ENCODE measurements at places on chromosomes 3 and 15.

- DNase-seq, result no peak
These were observed 170.5 kb downstream of the GREM1 start for GRCh38 chr15:32888221-32888761.

- DNase-seq, result no peak
These were observed 96.5 kb downstream of the FSIP1 start for GRCh38 chr15:39685999-39686613.

- DNase-seq, result no peak
These were observed 19.0 kb downstream of the GADL1 start for GRCh38 chr3:30875505-30875904.

- no peak for DNase-seq
These were observed 173.2 kb downstream of the TCF12 start for GRCh38 chr15:57091636-57092035.

DNA sequence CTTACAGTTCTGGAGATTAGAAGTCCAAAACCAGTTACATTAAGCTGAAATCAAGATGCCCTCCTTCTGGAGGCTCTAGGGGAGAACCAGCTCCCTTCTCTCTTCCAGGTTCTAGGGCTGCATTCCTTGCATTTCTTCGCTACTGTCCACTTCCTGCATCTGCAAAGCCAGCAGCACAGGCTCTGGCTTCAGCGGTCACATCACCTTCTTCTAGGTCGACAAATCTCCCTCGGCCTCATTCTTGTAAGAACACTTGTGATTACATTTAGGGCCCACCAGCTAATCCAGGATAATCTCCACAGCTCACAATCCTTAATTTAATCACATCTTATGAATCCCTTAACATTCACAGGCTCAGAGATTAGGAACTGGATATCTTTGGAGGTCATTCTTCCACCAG lies 73.8 kb downstream of the MINAR1 start:
- DNase-seq, result no peak

- no peak for DNase-seq
These were observed 3.2 kb upstream of the SLC7A14 start for GRCh38 chr3:170589113-170589512.

GRCh38 chr15:33027306-33028035 lies 167.0 kb downstream of the FMN1 start:
- DNase-seq, result no peak

- no peak for DNase-seq
These were observed 36.1 kb downstream of the ST6GAL1 start for GRCh38 chr3:186966406-186966805.

DNA sequence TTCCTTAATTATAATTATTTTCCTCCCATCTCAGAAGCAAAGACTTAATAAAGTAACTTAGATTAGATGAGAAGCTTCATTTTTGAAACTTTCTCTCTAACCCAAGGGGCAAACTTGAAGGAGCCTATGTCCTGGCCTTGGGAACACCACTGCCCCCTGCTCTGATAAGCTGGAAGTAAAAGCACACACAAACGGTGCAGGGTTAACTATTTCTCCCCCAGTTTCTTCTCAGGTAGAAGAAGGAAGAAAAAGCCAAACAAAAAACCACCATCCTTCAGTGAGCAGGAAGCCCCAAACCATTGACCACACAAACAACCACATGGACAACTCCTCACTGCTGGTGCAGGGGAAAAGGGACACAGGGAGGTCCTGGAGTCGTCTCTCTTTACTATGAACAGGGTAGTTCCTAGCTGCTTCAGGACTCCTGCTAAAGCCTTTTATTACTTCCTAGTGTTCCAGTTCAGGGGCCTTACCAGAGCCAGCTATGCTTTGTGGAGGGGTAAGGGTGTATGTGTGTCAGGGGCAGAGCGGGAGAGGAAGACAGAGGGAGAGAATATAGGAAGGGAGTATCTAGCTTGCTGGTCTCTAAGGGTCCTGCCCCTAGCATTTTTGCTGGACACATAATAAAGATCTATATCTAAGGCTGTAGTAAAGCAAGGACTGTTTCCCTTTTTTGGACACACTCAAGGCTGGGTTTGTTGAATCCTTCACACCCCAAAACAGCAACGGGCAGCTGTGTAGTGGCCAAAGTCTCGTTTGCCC lies 94.0 kb upstream of the UMPS start:
- no peak for DNase-seq

GRCh38 chr3:127751163-127751621 lies 71.1 kb downstream of the MGLL start:
- no peak for DNase-seq

GRCh38 chr3:87006844-87007439 lies 16.0 kb upstream of the VGLL3 start:
- DNase-seq, result no peak

GRCh38 chr3:57743496-57743895 lies 12.6 kb upstream of the SLMAP start:
- DNase-seq, result no peak

DNA sequence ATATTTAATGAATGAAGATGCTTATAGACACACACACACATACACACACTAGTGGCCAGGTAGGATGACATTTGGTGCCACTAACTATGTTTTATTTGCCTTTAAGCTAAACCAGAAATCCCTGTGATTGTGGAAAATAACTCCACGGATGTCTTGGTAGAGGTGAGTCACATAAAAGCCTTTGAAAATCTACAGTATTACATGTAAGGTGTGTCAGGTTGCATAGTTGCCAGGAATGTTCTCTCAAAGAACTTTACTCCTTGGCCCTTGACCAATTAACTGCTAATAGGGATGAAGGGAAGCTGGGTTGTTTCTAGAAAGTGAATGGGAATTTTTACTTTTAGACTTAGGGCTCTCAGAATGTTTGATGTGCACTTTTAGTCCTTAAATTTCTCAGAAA lies 9.9 kb downstream of the ZBED2 start:
- no peak for DNase-seq

DNA sequence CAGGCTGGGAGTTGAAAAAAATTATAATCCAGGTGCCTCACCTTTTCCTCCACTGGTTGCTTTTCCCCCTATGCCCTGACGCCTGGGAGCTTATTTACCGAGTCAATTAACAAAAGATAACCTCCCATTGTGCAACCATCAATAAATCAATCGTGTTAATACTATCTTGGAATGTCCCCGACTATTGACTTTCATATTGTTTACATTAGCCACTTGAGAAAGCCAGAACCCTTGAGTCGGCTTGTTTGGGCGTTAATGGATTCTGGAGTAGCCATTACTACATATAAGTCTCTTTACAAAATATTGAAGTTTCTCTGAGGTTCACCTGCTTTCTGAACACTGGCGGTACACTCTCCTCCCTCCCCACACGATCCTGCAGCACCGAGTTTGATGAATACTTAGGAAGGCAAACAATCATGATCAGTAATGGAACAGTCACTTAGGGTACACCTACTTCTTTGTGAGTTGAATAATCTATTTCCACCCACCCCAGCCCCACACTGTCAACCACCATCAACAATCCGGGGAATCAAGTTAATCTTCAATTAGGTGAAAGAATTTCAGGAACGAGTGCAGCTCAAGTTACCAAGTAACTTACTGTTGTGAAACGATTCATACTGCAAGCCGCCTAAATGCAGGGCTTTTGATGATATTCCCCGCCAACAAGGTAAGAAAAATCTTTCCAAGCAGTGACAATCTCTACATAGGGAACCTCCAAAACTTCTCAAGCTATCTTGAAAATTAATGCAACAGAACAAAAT lies 159.3 kb upstream of the NR2F2 start:
- DNase-seq, result no peak

GRCh38 chr3:17882981-17883380 lies 140.6 kb upstream of the TBC1D5 start:
- no peak for DNase-seq

DNA sequence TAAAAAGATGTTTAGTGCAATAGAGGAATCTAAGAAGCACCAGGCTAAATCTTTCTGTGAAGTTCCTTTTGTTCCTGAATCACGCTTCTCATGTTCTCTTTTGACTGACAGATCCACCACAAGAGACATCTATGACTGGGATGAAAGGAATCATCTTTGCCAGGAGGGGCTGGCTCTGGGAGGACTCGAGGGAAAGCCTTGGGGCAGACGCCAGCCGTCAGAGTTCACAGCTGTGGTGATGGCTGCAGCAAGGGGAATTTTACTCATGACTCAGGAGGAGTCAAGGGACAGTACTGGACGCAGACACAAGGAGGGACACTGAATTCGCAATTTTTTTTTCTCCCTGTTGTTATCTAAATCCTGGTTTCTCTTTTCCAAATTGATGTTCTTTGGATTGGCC lies 38.7 kb downstream of the C3orf38 start:
- DNase-seq, result no peak

- no peak for DNase-seq
These were observed 36.1 kb downstream of the NSMCE3 start for GRCh38 chr15:29233566-29233965.

- DNase-seq, result no peak
These were observed 14.4 kb upstream of the STARD5 start for GRCh38 chr15:81338170-81339007.

- DNase-seq, result no peak
These were observed 30.3 kb upstream of the SCAANT1 start for GRCh38 chr3:63942528-63942927.

GRCh38 chr3:184678317-184679055 lies 33.4 kb downstream of the MAGEF1 start:
- no peak for DNase-seq

GRCh38 chr3:144548346-144548745 lies 576.7 kb downstream of the DIPK2A start:
- DNase-seq, result no peak

GRCh38 chr3:61807865-61808276 lies 246.5 kb downstream of the PTPRG start:
- no peak for DNase-seq

GRCh38 chr15:70754862-70755261 lies 8.5 kb downstream of the UACA start:
- DNase-seq, result no peak

DNA sequence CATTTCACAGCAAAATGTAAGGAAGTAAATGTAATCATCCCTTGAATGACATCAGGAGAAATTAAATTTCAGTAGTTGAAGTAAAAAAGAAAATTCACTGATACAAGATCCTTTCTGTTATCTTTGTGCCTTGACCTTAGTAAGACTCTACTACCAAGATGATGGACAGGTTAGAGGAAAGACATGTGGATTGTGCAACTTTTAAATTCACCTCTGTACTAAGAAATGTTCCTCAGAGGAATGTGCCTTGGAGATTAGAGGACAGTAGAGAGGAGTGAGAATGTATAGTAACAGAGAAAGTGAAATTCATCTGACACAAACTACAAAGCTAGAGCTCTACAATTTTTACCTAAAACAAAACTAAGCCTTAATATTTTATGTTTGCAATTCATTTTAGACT lies 375.3 kb downstream of the PLOD2 start:
- no peak for DNase-seq

DNA sequence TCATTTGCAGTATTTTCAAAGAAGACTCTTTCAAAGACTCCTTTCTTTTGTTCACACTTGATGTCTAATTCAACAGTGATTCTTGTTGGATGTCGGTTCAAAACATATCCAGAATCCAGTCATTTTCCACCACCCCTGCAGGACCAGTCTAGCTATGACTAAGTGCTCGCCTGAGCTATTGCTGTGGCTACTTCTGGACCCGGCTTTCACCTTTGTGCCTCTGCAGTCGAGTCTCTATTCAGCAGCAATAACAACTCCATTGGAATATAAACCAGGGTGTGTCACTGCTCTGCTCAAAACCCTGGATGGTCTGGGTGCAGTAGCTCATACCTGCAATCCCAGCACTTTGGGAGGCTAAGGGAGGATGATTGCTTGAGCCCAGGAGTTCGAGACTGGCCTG lies 55.0 kb downstream of the PRICKLE2 start:
- no peak for DNase-seq

DNA sequence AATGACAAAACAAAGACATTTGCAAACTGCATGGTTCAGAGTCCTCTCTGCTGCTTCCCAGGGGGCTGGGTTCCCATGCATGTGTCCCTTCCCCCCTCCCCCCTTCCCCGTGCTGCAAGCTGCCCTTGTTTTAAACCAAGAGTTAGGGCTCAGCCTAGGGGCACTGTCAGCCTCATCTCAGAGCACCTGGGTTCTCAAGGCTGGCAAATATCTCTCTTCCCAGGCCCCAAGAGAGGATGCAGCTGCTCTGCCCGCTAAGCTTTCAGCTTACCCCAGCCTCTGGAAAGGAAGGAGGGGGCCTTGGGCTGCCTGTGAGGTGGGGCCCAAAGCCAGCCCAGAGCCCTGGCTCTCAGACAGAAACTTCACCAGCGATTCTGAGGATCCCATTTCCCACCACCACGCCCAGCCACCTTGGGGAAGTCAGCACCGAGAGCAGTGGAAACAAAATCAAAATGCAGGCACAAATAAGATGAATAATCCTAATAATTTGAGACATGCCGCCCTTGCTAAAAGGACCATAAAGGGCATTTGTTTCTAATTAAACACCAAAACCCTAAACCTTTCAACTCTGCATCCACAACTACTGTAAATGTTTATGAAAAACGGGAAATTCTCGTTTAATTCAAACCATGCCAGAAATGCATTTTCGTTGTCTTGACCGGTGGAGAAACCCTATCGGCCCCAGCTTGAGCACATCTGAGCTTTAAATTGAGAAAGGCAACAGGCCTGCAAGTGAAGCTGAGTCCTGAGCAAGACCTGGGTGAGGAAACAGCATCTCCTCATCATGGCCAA lies 67.7 kb upstream of the WNT5A start:
- no peak for DNase-seq

DNA sequence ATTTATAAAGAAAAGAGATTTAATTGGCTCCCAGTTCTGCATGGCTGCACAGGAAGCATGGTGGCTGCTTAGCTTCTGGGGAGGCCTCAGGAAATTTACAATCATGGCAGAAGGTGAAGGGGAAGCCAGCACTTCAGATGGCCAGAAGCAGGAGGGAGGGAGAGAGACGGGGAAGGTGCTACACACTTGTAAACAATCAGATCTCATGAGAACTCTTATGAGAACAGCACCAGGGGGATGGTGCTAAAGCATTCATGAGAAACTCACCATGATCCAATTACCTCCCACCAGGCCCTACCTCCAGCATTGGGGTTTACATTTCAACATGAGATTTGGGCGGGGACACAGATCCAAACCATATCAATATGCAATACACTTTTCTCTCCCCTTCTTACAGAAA lies 73.7 kb downstream of the ECT2 start:
- no peak for DNase-seq

- DNase-seq, result peak; percentile 84
These were observed 105.5 kb downstream of the IQSEC1 start for GRCh38 chr3:12967606-12968351.

GRCh38 chr3:161273589-161274218 lies 52.6 kb downstream of the NMD3 start:
- no peak for DNase-seq

- DNase-seq, result no peak
These were observed 549.4 kb upstream of the MDFIC2 start for GRCh38 chr3:70861855-70862254.

All from stimulated activated CD4-positive, alpha-beta T cell treated with anti-CD3 and anti-CD28 coated beads, Interleukin-2, amount 100 ng/mL, for 4 hours (primary cell).